Neural crest cell (in vitro differentiated cells): ENCODE measurements at places on chromosomes 13 and 19.

DNA sequence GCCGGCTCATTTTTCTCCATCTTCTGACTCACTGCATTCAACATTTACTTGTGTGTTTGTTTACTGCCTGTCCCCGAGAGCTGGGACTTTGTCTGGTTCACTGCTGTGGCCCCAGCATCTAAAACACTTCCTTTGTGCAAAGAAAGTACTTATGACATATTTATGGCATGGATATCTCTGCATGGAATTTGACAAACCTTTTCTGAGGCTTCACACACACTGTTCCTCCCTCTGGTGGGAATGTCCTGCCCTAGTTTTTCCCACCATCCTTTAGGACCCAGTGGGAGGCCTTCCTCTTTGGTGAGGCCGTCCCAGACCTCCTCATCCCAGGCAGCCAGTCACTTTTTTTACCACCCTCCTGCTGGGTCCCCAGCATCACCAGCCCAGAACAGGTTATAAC lies 1.4 kb upstream of the SRRM5 start:
- DNase-seq = no peak

DNA sequence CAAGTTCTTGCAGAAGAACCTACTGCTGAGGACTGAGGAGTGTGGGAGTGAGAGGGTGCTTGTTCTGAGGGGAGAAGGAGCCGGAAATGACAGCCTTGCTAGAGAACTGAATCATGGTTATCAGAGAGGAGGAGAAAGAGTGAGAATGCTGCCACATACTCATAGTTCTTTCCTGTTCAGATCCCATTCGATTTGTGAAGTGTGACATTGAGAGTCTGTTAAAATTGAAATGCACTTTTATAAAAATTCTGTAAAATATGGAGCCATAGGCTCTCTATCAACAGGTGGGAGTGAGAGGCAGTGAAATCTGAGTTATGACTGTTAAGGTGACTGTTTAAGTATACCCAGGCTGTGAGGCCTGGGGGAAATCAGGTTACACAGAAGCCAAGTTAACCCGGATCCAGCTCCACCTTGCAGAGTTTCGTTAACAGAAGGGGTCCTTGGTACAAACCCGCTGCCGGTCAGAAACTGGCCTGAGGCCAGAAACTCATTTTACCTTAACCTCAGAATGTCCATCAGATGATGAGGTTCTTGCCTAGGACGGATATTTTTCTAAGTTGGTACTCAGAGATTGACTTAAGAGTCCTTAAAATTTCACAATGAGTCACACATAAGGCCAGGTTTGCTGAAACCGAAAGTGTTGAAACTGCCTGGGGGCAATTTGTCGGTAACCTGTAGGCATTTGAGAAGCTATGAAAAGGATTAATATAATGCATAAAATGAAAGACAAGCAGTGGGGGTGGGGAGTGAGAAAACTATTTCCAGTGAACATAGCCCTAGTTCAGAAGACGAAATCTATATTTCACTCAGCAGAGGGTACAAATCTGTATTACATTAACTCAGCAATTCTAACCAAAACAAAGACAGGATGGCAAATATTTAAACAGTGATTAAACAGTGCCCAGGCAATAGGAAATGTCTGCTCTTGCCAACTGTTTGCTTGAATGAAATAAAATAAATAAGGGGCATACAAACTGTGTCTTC lies 350.5 kb downstream of the KCNRG start:
- DNase-seq = no peak

DNA sequence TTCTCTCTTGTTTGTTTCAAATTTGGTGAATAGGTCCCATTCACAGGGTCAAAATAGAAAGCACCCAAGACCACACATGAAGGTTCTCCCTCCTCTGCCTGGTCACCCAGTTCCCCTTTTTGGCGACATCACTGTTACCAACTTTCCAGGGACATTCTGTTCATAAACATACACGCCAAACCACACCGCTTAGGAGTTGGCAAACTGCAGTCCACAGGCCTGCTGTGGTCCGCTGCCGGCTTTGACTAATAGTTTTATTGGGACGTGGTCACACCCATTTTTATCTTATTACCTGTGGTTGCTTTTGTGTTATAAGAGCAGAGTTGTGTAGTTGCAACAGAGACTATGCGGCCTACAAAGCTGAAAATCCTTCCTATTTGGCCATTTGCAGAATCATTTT lies 24.2 kb downstream of the UHRF1 start:
- DNase-seq = no peak

GRCh38 chr13:48662226-48662625 lies 8.5 kb downstream of the CYSLTR2 start:
- DNase-seq = no peak

DNA sequence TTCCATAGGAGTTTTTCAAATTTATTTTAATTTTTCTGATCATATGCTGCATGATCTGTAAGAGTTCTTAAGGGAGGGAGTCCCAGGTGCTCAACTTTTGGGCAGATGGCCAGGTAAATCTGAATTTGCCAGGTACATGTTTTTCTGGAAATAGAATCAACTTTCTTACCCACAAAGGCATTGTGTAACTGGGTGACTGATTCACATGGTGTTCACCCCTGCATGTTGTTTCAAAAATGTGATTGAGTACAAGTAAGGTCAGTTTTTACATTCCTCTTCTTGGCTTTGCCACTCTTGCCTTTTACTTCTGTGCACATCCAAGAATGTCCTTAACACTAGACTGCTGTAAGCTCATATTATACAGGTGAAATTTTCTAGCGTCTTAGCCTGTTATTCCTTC lies 30.4 kb downstream of the RB1 start:
- no peak for DNase-seq

- DNase-seq = peak; percentile 53
Measured at GRCh38 chr13:102870677-102871415, 25.0 kb downstream of the ERCC5 start.

- peak; percentile 78 for DNase-seq
Measured at GRCh38 chr19:58575183-58576041, 2.3 kb upstream of the MZF1 start.

GRCh38 chr19:46063201-46063600 lies 22.4 kb upstream of the IGFL4 start:
- DNase-seq = no peak

GRCh38 chr19:23887642-23888041 lies 27.0 kb upstream of the ZNF726 start:
- no peak for DNase-seq

GRCh38 chr19:1214862-1215731 lies 9.5 kb downstream of the STK11 start:
- no peak for DNase-seq

DNA sequence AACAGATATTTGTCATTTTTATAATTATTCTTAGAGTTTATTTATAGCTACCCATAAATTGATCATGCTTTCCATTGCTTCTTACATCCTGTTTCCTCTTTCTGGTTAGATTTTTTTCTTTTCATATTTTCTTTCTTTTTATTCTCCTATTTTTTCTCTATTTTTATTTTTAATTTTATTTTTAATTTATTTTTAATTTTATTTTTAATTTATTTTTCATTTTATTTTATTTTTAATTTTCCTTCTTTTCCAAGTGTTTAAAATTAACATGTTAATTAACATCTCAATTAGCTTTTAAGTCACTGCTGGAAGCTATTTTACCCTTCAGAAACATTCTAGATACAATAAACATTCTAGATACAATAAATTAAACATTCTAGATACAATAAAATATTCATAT lies 269.6 kb downstream of the B3GLCT start:
- DNase-seq = no peak

DNA sequence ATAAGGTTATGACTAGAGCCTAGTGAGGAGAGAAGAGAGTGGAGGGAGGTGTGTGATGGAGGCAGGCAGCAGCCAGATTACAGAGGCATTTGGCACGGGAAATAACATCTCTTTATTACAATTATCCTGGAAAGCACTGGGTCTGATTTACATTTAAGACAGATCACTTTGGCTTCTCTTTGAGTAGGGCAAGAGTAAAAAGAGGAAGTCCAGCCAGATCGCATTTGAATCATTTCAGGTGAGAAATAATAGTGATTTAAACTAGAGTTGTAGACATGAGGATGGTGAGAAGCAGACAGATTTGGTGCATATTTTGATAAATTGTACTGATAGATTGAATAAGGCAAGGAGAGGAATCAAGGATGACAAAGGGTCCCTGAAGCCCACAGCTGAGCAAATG lies 9.6 kb upstream of the SACS start:
- no peak for DNase-seq

DNA sequence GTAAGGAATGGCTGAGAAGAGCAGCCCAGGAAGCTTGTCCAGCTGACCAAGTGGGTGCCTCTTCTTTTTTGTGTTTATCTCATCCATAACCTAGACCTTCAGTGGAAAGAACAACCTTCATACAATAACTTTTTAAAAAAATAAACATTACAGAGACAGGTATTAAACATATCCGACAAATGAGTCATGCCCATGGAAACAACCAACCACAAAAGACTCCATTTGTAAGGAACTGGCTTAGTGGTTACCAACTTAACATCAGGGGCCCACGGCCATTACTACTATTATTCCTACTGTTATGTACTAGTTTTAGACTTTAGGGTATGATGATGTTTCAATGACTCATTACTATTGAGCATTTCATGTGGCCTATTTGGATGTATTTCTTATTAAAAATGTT lies 191.7 kb upstream of the SERP2 start:
- DNase-seq = no peak

GRCh38 chr19:33132425-33132824 lies 511 bp downstream of the WDR88 start:
- DNase-seq = no peak

- DNase-seq = peak; percentile 4
Measured at GRCh38 chr13:36154567-36155291, 23.5 kb upstream of the DCLK1 start.

- no peak for DNase-seq
Measured at GRCh38 chr13:34078334-34078999, 260.5 kb downstream of the RFC3 start.

GRCh38 chr19:821825-822503 lies at the start of gene PLPPR3:
TSS of gene PLPPR3 (minus strand) at chr19:821955. CDS start at chr19:821559, 396 bp downstream.
- peak; percentile 55 for DNase-seq

GRCh38 chr13:107450931-107451330 lies 764.4 kb downstream of the LIG4 start:
- DNase-seq = no peak

GRCh38 chr19:41570639-41571112 lies 5.3 kb upstream of the CEACAM21 start:
- DNase-seq = peak; percentile 68

- no peak for DNase-seq
Measured at GRCh38 chr13:40732658-40733057, 38.3 kb downstream of the MRPS31 start.

DNA sequence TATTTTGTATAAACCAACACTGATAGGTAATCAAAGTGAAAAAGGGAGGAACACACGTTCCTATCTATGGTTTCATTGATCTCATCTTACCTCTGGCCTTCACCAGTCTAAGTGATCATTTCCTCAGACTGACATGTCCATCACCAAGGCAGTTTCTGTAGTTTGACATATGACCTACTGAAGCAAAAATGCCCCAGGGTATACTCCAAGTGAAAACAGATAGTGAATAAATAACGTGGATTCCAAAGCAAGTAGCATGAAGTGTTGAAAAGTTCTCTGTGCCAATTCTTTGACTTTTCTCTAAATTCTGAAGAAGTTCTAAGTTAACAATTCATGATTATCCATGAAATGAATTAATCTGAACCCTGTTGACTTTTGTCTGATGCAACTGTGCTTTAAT lies 334.2 kb upstream of the SGCG start:
- no peak for DNase-seq

GRCh38 chr13:74226791-74227475 lies 92.7 kb upstream of the KLF12 start:
- no peak for DNase-seq

- DNase-seq = no peak
Measured at GRCh38 chr13:98225036-98225940, 48.2 kb upstream of the RNF113B start.

- no peak for DNase-seq
Measured at GRCh38 chr13:102768909-102769308, 4.7 kb downstream of the TEX30 start.

DNA sequence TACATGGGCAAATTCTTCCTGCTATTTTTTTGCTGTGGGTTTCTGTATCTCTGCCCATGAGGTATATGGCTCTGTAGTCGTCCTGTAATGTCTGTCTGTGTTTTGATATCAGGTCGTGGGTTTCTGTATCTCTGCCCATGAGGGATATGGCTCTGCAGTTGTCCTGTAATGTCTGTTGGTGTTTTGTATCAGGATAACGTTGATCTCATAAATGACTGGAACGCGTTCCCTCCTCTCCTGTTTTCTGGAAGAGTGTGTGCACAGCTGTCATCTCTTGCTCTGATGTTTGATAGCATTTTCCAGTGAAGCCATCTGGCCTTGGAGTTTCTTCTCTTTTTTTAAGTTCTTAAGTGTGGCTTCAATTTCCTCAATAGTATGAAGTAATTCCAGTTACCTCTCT lies 57.2 kb downstream of the SOX1 start:
- DNase-seq = no peak

DNA sequence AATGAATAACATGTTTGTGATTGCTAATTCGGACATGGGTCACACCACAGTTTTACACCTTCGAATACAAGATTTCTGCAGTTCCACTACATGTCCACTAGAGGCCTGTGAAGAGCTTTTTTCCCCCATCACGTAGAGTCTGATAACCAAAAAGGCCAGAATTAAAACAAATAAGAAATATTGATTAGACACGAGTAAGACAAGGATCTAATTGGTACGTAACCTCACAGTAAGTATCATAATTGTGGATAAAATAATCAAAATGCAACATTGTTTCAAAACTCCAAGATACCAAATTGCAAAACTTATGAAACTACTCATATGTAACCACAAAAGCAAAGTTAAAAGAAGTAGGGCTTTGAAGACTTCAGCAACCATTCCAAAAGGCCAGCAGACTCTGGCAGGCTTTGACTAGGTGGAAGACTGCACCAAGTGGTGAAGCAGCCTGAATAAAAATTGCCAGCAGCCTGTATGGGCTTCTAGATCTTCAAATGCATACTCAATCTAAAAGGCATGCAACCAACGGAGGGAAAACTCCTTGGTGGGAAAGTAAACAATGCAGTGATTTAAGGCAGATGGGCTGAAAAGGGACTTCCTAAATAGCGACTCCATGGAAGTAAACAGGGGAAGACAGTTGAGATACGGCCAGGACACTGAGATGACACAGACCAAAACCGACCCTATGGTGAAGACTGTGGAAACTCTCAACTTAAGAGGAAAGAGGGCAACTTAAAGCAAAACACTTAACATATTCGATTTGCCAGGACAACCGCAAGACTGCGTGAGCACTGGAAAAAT lies 56.7 kb downstream of the STARD13 start:
- no peak for DNase-seq

- no peak for DNase-seq
Measured at GRCh38 chr19:32642771-32643170, 32.2 kb downstream of the ANKRD27 start.
